ENCODE measurements at places on chromosomes 5 and 9.

- DNase-seq = no peak
Measured at GRCh38 chr9:73684601-73685000, 532.9 kb downstream of the ANXA1 start.

GRCh38 chr5:177066224-177066623, 20.5 kb upstream of the FGFR4 start:
- DNase-seq = no peak

- no peak for DNase-seq
Measured at GRCh38 chr9:114205171-114206015, 50.1 kb downstream of the COL27A1 start.

GRCh38 chr5:125017796-125018195, 271.4 kb upstream of the ZNF608 start:
- DNase-seq = no peak

- DNase-seq = no peak
Measured at GRCh38 chr9:20357037-20357432, 265.3 kb downstream of the MLLT3 start.

DNA sequence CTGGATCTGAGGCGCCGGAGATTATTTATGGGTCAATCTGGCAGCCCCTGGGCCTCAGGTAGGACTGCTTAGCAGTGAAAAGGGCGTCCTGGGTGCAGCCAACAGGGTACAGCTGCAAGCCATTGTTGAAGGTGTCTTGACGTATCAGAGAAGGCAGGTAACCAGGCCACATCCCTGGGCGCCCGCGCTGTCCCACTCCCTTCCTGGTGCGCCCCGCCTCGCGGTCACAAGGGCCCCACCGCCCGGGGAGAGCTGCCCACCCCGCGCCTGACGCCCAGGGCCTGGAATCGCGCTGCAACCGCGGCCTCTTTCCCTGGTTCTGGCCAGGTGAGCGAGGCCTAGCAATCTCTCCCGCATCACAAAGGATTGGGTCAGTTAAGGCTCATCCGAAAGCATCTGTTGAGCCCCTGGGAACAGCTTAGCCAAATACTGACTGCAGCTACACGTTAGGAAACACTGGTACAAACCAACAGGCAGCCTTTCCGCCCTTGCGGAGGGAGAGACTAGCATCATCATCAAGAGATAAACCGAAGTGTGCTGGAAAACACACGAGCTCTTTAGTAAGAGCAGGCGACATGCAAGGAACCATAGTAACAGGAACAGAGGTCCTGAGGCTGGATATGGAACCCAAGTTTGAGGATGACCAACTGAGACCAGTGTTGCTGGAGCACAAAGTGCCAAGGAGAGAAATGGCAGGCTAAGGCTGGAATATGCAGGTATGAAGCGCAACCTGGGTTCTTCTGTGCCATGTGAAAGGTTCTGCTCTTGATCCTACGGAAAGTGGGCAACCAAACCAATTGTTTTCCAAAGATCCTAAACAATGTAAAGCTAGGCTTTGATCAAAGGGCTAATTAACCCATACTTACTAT, 3.6 kb downstream of the RPS23 start:
- DNase-seq = peak; percentile 21

GRCh38 chr5:84242286-84242685, 142.4 kb downstream of the EDIL3 start:
- DNase-seq = no peak

DNA sequence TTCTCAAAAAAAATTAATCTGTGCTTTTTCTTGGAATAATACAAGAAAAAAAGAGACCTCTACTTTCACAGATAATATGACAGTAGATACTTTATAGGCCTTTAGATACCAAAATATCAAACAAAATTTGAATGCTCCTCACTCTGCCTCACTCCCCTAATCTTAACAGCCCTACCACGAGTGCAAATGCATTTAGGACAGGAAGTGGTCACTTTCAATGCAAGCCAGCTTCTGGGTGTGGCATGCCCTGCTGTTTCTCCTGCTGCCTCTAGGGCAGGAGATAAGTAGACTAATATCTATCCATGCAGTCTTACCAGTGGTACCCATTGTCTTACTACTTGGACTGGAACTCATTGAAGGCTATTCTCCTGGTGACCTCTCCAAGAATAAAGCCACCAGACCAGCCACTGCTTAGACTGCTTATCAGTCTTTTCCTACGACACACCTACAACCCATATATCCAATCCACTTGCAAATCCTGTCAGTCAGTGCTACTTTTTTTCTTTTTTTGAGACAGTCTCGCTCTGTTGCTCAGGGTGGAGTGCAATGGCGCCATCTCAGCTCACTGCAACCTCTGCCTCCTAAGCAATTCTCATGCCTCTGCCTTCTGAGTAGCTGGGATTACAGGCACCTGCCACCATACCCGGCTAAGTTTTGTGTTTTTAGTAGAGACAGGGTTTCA, 23.0 kb downstream of the FRRS1L start:
- DNase-seq = no peak

GRCh38 chr5:112146323-112147226, 272.5 kb downstream of the EPB41L4A start:
- peak; percentile 39 for DNase-seq

DNA sequence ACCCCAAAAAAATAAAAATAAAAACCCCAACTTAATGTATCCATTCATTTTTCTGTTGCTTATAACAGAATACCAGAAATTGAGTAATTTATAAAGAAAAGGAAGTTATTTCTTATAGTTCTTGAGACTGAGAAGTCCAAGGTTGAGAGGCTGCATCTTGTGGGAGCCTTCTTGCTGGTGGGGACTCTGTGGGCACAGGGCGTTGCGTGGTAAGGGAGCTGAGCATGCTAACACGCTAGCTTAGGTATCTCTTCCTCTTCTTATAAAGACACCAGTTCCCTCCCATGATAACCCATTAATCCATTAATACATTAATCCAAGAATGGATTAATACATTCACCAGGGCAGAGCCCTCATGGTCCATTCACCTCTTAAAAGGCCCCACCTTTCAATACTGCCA, 150.9 kb downstream of the ZSWIM6 start:
- DNase-seq = no peak

DNA sequence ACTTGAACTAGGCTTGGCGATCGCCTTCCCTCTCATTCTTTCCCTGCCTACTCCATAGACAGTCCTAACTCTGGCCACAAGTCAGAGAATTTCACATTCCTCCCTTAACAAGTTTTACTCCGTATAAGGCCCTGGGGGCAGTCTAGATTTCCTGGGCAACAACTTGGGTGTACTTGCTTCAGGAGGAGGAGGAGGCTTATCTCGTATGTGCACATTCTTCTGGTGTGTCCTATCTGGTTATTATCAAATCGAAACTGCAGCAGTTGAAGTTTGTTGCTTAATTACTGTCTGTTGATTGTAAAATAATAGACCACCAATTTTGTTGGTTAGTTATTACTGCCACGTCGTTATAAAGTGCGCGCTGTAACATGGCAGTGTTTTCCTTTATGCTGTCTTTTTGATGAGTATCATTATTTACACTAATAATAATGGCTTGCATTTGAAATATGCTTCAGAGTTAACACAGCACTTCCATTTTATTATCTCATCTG, 42.0 kb downstream of the PIP5K1B start:
- DNase-seq = no peak

- DNase-seq = no peak
Measured at GRCh38 chr5:142840575-142840974, 70.4 kb downstream of the ARHGAP26 start.

GRCh38 chr5:14617441-14617840, 35.8 kb downstream of the OTULINL start:
- no peak for DNase-seq

DNA sequence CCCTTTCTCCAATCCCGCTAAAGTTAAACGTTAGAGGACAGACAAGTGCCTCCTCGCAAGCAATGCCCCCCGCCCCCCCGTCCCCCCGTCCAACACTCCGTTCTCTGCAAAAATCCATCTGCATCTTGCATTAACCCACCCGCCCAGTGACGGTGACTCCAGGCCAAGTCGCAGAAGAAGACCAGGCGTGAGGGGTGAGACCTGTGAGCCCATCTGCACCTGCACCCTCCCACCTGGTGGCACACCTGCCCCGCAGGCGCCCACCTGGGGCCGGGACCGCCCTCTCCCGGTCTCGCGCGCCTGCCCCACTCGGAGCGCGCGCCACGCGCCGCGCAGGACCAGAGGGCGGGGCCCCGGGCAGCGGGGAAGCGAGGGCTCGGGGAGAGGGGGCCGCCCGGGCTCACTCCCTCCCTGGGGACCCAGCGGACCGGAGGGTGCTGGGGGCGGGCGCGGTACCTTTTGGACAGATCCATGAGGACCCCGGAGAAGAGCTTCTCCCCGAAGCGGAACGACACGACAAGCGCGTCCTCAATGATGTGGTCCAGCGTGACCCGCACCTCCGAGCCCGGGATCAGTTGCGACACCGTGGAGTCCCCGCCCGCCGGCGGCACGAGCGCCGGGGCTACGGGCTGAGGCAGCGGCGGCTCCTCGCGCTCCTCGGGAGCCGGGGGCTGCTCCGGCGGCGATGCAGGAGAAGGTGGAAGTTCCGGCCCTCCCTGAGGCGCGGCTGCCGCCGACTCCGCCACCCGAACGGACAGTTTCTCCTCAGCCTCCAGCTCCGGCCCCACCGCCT, 705 bp downstream of the PWWP2A start:
- peak; percentile 54 for DNase-seq

GRCh38 chr9:38390851-38391250, 1.7 kb upstream of the ALDH1B1 start:
- DNase-seq = no peak

DNA sequence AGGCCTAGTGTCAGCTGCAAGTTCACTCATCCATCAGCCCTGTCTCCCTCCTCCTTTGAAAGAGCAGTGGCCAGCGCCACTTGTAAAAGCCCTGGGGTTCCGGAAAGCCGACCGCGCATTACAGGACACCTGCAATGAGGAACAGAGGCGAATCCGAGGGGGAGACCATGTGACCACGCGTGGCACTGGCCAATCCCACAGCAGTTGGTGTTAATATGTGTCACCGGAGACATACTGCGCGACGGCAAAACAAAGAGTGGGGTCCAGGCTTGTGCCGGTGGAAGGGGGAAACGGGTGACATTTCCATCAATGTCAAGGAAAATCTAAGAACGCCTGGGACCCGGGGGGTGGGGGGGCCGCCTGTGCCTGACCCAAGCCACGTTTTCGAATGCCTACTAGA, 480.8 kb downstream of the SPATA31A7 start:
- DNase-seq = no peak

- no peak for DNase-seq
Measured at GRCh38 chr5:5140479-5141338, 579 bp downstream of the ADAMTS16 start.

DNA sequence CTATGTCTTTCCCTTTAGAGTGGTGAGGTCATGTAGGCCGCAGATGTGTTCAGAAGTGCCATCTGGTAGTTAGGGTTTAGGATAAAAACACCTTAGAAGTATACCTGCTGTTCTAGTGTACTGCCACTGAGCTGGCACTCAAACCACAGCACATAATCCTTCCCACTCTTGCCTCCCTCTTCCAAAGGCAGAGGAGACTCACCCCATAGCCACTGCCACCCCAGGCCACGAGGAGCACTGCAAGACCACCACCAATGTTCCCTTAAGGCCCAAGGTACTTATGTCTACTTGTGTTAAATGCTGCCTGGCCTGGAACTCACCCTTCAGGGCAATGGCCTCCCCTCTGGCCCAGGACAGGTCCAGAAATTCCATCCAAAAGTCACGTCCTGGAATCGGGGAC, 379.5 kb upstream of the EDIL3 start:
- DNase-seq = no peak

DNA sequence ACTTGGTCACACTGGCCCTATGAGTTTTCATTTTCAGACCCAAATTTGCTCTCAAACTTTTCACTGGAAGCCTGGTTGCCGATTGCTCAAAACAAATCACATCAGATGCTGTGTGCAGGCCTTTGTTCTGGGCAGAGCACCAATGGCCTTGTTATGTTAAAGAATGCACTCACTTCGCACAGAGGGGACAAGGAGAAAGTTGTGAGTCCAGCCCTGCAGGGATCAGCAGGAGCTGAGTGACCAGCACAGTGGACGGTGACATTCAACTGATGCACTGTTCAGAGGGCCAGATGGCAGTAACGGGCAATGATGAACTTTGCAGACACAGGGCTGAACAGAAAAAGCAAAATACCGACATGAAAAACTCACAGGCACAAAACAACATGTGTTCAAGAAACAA, 86.1 kb downstream of the BARX1 start:
- no peak for DNase-seq

DNA sequence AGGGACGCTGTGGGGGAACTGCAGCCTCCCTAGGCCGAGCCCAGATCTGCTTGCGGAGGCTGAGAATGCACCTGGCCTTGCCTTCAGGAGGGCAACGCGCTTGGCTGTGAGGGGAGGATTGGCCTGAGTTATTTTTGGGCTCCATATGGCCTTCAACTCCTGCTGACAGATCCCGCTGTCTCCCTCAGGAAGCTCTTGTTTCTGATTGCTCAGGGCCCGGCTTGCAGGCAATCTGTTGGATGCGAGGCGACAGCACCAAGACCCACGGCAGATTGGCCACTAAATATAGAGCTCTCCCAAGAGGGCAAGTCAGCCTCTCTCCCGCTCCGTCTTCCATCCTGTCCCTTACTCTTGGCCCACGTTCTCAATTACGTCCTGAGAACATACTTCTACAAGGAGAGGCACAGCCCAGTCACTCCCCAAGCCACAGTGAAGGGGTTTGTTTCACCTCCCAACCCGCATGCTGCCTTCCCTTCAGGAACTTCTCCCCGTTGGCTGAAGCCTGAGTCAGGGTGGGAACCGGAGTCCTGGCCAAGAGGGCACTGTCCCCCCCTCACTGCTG, 53.6 kb downstream of the RASGEF1C start:
- no peak for DNase-seq

GRCh38 chr5:151174612-151175101, 17.1 kb upstream of the ANXA6 start:
- DNase-seq = no peak

DNA sequence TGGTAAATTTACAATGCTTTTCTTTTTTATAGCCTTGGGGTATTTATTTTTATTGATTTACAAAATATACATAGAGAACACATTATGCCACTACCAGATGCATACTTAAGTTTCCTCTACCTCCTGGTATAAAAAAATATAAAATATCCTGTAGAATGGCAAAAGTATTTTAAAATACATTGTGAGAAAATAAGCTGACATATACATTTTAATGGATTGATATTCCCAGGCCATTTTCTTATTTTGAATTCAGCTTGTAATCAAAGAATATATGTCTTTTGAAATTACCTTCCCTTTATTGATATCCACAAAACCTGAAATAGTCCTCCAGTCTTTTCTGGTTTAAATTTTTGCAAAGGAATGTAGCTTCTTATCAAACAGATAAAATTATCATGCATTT, 923.9 kb downstream of the CDH18 start:
- DNase-seq = no peak

DNA sequence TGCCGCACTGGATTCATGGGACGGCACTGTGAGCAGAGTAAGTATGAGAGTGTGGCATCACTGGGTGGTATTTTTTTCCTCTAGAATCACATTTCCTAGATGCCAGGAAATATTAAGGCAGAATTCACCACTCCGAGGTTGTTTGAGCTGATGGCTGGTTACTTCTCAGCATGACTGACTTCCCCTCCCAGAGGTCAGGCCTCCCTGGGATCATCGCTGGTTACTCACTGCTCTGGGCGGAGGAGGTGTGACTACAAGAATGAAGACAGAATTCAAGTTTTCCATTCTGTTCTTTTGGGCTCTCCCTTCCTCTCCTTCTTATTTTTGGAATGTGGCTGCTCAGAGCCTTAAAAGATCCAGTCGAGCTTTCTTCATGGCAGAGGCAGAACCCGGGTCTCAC, 76.6 kb upstream of the PRRC1 start:
- DNase-seq = no peak

Data from stimulated activated CD4-positive, alpha-beta T cell treated with anti-CD3 and anti-CD28 coated beads, Interleukin-4, amount 100 ng/mL, for 1 hour (primary cell).